ENCODE measurements at places on chromosomes 6 and 20.

- no peak for DNase-seq
Measured at GRCh38 chr20:7938058-7938457, 2.2 kb downstream of the HAO1 start.

DNA sequence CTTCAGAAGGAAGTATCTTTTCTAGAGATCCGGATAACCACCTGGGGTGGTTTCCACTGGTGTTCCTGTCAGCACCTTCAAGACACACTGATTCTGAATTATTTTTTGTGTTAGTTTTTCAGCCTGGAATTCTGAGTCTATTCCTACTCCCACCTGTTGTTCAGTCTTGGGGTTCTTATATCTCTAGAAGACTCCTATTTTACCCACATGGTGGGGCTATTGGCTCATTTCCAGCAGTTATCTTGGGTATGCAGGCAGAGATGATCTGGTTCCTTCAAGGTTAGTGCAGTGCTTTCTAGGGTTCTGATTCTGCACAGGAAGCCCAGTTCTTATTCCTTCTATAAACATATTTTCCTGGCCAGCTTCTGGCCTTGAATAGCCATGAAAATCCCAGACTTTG lies 175.6 kb upstream of the PDE7B start:
- peak; percentile 85 for DNase-seq

DNA sequence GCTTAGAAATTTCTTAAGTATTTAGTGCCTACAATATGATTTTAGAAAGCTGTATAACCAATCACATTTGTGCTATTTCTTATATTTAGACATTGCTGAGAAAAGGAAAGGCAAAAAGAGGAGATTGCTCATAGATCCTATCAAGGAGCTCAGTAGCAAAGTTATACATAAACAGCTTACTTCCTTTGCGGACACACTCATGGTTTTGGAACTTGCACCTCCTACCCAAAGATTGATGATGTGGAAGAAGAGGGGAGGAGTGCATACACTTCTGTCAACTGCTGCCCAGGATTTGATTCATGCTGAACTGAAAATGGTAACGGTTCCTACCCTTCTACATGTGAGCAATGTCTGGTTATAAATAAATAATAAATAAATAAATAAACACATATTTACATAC lies 16.7 kb downstream of the RAD21L1 start:
- peak; percentile 46 for DNase-seq

GRCh38 chr6:19731282-19731681 lies 105.9 kb upstream of the ID4 start:
- DNase-seq = no peak

DNA sequence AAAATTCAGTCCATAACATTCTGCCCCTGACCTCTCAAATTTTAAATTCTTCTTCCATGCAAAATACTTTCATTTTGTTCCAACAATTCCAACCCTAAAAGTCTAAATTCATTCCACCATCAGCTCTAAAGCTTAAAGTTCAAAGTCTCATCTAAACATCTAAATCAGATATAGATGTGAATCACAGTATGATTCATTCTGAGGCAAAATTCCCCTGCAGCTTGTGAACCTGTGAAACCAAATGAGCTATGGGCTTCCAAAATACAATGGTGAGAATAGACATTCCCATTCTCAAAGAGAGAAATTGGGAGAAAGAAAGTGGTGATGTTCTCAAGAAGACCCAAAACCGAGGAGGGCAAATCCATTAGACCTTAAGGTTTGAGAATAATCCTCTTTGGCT lies 309.8 kb downstream of the HIVEP2 start:
- no peak for DNase-seq

DNA sequence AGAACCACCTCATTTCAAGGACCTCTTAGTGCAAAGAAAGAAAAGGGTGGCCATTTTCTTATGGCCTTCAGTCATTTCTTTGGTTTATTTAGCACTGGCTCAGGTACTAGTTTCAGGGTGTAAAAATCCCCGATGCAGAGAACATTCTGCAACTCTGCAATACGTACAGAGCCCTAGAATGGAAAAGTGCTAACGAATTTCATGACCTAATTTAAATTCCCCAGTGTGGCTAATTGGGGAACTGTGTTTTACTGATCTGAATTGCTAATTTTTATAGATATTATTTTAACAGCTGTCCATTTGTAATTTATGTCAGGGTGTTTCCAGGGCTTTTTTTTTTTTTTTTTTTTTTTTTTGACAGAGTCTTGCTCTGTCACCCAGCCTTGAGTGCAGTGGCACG lies 160.7 kb downstream of the UST start:
- DNase-seq = no peak

GRCh38 chr6:6651335-6651734 lies 62.8 kb downstream of the LY86 start:
- DNase-seq = no peak

DNA sequence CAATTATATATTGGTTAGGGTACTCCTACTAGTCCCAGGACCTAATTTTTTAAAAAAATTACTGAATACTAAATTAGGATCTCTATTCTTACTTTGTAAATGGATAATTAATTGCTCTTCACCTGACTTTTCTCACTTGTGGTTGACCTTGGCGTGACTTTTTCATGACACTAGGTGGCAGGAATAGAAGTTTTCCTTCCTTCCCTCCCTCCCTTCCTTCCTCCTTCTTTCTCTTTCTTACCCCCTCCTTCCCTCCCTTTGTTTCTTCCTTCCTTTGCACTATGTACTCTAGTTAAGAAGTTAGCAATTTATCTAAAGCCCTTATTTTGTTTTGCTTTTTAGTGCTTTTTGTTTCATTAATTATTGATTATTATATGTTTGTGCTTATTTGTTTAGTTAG lies 20.4 kb upstream of the HBS1L start:
- DNase-seq = peak; percentile 61

- DNase-seq = no peak
Measured at GRCh38 chr20:58836616-58837204, 14.0 kb downstream of the GNAS-AS1 start.

- DNase-seq = no peak
Measured at GRCh38 chr6:37674161-37674560, 23.5 kb downstream of the MDGA1 start.

DNA sequence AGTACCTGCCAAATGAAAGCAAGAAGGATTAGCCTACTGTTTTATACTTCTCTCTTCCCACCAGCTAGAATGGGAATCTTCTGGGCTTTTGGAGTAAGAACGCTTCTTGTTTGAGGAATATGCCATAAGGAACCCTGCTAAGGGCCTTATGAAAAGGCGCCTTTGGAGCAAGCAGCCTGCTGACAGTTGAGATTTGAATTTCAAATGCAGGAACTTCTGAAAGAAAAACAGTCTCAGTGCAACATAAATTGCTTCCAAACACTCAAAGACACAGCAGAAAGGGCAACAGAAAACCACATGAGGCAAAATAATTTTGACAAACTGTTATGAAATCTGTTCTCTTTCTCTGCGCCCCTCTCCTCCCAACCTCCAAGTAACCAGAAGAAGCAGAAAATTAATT lies 149.4 kb upstream of the B3GAT2 start:
- DNase-seq = no peak

DNA sequence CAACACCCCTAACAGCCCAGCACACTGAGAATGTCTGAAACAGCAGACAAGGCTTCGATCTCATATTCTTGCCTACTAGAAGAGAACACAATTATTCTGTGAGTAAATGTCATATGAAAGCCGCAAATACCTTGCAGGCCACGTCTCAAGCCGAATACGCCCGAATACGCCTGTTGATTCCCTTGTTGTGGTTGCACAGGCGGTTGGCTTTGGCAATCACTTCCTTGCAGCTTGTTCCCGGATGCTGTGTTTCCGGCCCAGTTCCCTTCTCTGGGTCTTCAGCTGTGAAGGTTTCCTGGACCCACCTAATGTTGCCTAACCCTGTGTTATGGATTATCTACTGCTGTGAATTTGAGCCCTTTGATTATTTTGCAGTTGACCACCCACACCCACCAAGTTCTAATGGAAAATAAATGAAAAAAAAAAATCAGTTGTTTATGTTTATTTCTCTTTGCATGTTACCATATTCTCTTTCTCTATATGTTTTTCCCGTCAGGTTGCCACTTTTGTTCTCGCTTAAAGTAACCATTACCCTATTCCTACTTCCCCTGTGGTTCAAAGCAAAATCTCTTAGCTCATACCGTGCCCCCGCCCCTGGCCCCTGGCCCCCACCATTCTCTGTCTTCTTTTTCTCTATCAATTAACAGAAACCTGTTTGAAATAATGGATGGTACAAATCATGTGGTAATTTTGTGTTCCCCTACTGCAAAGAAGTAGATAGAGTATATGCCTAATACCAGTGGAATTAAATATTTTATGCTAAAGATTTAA lies 172.4 kb downstream of the ADGB start:
- DNase-seq = peak; percentile 97

- DNase-seq = no peak
Measured at GRCh38 chr6:3186974-3187382, 29.6 kb upstream of the TUBB2A start.

DNA sequence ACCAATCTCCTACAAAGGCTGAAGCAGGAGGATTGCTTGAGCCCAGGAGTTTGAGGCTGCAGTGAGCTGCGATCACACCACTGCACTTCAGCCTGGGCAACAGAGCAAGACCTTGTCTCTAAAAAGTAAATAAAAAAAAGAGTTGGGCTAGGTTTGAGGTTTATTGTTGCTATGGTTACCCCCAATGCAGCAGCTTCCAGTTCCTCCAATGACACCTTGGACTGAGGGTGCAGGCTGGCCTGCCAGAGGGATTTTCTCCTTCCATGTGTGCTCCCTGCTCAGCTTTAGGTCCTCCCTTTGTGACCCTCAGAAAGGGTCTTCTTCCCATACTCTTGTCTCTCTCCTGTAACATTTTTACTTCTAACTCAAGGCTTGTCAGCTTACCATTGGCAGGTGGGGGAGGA lies 10.6 kb upstream of the TBC1D20 start:
- no peak for DNase-seq

DNA sequence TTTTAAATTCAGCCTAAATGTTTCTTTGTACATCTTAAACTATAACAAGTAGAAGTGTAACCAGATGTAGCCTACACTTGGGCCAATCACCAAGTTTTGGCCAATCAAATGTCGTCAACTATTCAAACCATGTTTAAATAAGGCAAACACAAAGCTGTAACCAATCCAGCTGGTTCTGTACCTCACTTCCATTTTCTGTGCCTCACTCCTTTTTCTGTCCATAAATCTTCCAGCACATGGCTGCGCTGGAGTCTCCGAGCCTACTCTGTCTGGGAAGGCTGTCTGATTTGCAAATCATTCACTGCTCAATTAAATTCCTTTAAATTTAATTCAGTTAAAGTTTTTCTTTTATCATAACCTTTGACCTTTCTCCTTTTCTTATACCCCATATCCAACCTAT lies 7.7 kb upstream of the AHI1 start:
- no peak for DNase-seq

- no peak for DNase-seq
Measured at GRCh38 chr6:105797983-105798453, 288.1 kb upstream of the PRDM1 start.

- DNase-seq = peak; percentile 29
Measured at GRCh38 chr6:97053643-97054411, 129.3 kb downstream of the KLHL32 start.

DNA sequence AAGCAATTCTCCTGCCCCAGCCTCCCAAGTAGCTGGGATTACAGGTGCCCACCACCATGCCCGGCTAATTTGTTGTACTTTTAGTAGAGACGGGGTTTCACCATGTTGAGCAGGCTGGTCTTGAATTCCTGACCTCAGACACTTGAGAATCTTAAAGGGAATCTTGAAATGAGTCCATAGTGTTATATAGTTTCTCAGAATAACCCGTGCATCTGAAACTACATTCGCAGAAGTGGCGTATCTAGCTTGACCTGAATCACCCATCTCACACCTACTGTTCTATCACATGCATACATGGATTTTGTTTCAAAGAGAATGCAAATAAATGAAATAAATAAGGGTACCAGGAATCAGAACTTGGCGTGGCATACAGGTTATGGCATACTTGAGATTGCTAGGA lies 65.0 kb downstream of the NCOA7 start:
- no peak for DNase-seq

DNA sequence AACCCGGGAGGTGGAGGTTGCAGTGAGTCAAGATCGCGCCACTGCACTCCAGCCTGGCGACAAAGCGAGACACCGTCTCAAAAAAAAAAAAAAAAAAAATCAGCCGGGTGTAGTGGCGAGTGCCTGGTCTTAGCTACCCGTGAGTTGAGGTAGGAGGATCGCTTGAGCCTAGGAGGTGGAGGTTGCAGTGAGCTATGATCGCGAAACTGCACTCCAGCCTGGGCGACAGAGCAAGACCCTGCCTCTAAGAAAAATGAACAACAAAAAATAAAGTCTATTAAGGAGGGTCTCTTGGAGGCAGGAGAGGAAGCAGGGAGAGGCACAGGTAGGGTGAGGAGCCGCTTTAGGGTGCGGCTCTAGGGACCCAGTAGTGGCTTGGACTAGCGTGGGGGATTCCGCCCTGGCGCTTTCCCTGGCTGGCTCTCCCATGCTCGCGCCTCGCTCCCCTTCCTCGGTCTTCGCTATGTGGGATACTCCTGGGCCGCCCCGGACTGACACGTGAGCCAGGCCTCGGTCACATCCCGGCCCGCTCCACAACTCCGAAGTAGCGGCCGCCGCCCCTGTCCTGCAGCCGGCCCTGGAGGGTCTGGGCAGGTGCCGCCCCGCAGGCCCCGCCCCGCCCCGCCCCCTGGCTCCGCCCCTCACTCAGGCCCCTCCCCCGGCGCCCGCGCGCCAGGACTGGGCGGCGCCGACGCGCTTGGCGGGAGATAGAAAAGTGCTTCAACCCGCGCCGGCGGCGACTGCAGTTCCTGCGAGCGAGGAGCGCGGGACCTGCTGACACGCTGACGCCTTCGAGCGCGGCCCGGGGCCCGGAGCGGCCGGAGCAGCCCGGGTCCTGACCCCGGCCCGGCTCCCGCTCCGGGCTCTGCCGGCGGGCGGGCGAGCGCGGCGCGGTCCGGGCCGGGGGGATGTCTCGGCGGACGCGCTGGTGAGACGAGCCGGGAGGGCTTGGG lies at the start of gene MYBL2:
Gene MYBL2, plus strand, starts transcription at position 739 of the 953 bp plus-strand sequence. Its CDS starts 170 bp downstream, at position 909.
- DNase-seq = peak; percentile 90

DNA sequence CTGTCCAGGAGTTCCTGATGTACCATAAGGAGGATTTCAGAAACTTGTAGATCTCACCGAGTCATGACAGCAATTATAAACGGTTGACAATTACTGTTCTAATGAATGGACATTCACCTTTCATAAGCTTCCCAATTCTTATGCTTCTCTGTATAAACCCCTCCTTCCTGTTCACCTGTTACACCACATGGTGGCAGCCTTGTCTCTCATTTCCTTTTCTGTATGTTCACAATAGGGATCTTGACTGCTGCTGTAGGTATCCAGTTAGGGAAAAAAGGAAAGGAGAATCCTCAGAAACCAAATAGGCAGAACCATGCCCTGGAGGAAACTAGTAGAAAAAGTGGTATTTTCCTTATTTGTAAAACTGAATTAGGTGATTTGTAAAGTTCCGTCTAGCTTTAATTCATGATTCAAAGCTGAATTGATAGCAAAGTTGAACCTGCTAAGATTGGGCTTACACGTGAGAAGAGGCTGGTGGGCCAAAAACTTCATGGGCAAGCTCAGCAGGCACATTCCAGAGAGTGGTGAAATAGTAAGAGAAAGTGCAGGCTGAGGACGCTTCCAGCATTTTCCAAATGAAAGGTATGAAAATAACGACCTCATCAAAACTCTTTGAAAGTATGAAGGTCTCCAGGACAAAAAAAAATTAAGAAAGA lies 29.0 kb upstream of the TBPL1 start:
- DNase-seq = peak; percentile 85
